ENCODE measurements at places on chromosomes 13 and 19.

DNA sequence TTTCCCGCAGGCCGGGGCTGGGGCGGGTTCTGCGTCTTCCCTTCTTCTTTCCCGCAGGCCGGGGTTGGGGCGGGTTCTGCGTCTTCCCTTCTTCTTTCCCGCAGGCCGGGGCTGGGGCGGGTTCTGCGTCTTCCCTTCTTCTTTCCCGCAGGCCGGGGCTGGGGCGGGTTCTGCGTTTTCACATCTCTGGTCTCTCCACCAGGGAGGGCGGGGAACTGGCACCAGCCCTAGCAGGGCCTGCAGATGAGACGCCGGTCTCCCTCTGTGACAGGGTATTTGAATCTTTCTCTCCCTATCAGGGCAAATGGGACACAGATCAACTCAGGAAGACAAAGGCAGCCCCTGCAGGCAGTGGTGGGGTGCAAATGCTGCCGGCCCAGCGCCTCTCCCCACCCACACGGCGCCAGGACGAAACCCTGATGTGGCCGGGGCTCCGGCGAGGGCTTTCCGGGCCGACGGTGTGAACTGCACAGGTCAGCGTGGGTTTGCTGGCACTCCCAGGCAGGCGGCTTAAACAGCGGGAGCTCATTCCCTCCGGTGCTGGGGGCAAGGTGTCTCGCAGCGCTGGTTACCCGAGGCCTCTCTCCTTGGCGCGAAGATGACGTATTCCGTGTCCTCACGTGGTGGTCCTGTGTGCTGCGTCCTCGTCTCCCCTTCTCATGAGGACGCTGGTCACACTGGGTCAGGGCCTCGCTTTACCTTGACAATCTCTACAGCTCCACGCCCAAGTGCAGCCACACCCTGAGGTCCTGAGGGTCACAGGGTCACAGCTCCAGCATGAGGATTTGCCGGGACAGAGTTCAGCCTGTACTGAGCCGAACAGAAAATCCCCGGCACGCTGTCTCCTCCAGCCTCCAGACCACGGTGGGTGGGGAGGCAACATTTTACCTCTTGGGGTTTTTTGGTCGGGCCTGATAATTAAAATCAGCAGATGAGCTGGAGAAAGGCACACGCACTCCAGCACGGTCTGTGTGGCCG lies 717 bp upstream of the C13orf46 start:
- no peak for DNase-seq

DNA sequence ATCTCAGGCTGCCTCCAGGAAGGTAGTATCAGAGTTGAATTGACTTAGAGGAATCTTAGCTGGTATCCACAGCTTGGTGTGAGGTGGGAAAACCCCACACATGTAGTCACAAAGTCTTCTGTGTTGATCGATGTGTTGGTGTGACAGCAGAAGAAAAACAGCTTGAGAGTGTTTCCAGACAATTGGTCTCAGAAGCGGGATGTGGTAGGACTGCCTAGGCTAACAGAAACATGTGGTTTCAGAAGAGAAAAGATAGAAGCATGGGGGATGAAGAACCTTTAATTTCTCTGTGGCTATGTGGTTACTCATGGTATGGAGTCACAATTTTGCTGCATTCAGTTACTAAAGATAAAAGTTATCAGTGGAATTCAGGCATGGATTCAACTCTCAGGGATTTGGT lies 134.7 kb upstream of the SLITRK5 start:
- DNase-seq, result no peak

DNA sequence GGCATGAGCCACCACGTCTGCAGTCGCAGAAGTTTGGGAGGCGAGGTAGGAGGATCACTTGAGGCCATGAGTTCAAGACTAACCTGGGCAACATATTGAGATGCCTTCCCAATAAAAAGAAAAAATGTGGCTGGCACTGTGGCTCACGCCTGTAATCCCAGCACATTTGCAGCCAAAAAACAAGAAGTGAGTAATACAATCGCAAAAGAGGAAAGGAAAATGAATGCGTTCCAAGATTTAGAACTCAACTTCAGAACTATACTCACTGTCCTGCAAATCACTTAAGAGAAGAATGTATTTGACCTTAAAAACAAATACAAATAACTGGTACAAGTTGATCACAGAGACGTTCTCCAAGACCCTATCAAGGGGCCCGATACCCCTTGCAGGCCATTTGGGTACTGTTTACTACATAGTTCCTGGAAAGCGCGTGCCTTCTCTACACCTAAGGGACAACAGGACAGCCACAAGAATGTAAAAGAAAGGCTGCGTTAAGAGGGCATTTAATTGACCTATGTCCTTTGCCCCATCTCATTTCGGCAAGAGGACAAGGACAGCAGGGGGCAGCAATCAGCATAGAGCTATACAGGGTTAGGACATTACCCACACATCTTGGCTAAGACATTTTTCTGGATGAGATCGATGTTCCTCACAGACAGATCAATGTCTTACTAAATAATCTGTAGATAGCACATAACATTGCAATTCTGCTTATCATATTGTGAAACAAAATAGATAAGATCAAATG lies 41.3 kb downstream of the FLT3 start:
- DNase-seq, result peak; percentile 69

- DNase-seq, result no peak
Observed at GRCh38 chr13:80894917-80895316, 554.0 kb upstream of the SPRY2 start.

DNA sequence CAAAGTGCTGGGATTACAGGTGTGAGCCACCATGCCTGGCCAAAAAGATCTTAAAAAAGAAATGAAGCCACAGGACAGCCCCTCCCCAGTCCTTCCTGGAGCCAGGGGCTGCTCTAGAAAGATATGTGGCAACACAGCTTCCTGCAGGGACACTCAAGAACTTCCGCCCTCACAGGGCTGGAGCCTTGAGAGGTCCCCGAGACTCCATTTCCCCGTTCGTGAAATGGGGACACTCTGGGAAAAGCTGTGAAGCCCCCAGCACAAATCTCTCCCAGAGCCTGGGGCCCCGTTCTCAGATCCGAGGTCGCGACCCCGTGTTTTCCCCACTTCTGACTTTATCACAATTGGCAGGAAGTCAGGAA lies 2.5 kb upstream of the GPX4 start:
- no peak for DNase-seq

DNA sequence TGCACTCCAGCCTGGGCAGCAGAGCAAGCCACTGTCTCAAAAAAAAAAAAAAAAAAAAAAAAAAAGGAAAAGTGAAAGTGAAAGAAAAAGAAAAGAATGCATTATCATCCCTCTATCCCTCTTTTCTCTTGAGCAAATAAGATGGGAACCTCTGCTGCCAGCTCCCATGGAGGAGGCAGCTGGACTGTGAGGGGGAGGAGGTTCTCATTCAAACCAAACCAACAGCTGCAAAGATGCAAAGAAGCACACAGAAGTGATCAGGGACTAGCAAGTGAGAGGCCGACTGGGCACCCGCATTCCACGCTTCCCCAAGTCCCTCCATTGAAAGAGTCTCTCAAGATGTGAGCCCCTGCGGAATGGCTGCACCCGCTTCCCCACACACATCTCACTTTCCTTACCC lies 63.5 kb downstream of the TSHZ3 start:
- no peak for DNase-seq

GRCh38 chr19:7879836-7880235 lies 5.6 kb upstream of the PRR36 start:
- no peak for DNase-seq

DNA sequence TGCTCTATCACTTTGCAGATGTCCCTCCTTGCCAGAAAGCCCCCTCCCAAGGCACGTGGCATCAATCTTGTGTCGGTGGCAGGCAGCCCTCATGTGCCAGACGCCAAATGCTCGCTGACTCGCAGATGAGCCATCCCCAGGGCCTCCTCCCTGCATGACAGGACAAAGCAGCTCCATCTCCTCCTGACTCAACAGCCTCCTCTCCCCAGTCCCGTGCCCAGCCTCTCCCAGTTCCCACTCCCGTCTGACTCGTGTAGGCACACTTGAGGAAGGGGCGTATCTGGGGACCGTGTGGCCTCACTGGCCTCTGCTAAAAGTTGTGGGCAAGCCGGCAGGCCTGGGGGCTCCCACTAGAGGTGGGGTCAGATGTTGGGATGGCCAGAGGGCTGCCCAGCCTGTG lies 133.6 kb downstream of the STK24 start:
- DNase-seq, result no peak

GRCh38 chr13:108439556-108439955 lies 170.0 kb downstream of the TNFSF13B start:
- no peak for DNase-seq

GRCh38 chr19:28014615-28015405 lies 1198.1 kb downstream of the UQCRFS1 start:
- no peak for DNase-seq

DNA sequence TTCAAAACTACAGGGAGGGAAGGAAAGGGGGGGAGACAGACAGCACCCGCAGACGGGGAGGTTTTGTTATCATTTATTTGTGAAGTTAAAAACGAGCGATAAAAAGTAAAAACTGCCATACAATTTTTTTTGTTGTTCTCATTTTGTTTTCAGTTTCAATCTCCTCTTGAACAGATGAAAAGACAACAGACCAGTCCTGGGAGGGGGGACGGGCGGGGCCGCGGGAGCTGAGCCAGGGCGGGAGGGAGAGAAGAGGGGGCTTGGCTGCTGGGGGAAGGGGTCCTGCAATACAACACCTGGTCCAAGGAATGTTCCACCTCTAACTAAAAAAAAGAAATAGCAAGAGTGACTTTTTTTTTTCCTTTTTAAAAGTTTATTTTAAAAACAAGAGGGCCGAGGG lies 11.3 kb downstream of the KHSRP start:
- no peak for DNase-seq

GRCh38 chr13:110942248-110942981 lies 27.5 kb upstream of the ANKRD10 start:
- no peak for DNase-seq

GRCh38 chr13:59601993-59602392 lies 561.7 kb downstream of the DIAPH3 start:
- peak; percentile 13 for DNase-seq

DNA sequence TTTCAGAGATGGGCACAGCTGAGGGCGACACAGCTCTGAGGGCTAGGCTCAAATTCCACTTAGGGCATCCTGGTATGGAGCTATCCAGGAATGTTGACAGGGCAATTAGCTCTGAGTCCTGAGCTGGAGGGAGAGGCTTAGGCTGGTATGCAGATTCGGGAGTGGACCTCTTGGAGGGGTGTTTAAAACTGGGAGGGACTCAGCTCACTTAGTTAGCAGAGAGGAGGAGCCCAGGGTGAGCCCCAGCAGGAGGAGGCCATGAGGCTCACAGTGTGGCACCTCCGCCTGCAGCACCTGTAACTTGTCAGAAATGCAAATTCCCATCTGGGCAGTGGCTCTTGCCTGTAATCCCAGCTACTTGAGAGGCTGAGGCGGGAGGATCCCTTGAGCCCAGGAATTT lies 10.2 kb upstream of the NOP53 start:
- DNase-seq, result no peak

DNA sequence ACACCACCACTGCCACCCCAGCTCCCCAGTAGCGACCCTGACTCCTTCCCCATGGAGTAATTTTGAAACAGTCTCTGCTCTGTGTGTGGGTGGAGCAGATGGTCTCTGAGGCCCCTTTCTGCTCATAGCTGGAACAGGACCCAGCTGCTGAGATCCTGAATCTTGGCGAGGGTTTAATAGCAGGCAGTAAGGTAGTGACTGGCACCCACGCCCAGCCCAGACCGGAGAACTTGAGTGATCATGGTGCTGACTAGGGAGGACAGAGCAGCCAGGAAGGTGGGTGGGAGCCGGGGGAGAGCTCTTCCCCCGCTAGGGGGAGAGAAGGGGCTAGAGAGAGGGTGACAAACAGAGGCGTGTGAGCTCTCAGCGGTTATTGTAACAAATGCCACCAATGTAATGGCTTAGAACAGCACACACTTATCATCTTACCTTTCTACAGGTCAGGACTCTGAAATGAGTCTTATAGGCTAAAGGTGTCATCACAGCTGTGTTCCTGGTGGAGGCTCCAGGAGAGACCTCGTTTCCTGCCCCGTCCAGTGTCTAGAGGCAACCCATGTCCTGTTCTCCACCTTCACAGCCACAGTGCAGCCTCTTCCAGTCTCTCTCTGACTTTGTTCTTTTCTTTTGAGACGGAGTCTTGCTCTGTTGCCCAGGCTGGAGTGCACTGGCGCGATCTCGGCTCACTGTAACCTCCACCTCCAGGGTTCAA lies 7.2 kb upstream of the ACER1 start:
- no peak for DNase-seq

- no peak for DNase-seq
Observed at GRCh38 chr19:5530701-5531100, 37.1 kb downstream of the TINCR start.

DNA sequence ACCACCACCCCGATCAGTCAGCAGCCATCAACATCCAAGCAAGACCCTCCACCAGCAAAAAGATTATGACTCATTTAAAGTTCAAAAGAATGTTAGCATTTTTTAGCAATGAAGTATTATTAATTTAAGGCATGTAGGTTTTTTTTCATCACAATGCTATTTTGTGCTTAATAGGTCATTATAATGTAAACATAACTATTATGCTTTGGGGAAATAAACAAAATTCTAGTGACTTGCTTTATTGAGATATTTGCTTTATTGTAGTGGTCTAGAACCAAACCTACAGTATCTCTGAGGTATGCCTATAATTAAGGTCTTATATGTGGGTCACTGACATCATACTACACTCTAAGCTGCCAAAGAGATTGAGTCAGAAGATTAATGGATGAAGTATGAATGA lies 20.0 kb downstream of the KLF12 start:
- DNase-seq, result no peak

GRCh38 chr13:58960888-58961287 lies 1202.8 kb downstream of the DIAPH3 start:
- no peak for DNase-seq

DNA sequence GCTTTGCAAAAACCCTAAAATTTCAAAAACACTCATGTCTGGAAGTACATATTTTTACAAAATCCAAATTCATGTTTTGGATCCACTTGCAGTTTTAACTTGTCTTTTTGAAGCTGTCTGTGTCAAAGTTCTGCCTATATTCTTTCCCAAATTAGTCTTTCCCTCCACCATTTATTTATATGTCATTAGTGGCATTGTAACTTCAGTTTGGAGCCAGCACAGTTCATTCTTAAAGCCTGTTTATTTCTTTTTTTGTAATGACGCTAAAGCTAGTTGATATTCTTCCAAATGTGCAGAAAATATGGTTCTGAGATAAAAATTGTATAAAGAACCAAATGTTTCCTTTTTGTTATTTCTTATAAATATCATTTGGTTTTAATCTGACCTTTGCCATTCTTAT lies 2039.3 kb downstream of the OLFM4 start:
- DNase-seq, result no peak

DNA sequence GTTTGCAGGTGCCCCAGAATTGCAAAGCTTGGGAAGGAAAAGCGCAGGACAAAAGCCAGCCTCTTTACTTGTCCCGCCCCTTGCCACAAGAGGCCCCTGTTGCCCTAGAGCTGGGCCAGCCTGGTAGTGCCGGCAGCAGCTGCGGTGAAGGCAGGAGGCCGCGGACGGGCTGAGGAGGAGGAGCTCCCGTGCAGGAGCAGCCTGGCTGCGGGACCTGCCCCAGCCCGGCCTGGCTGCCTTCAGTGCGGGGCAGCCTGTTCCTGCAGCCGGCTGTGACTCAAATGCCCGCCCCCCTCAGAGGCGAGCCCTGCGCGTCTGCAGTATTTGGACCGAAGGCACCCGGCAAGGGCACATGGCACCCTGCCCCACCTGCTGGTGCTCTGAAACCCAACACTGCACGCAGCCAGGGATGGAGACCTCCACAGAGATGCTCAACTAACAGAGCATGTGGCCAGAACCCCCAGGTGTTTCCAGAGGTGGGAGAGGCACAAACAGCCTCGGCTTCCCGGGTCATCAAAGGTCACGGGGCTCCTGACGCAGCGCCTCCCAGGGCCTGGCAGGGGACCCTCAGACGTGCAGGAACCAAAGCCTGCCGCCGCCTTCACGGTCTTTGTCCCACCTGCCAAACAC lies 29.7 kb downstream of the NAXD start:
- DNase-seq, result no peak

GRCh38 chr19:54147676-54148075 lies 10.1 kb downstream of the CNOT3 start:
- DNase-seq, result no peak

Measured in HAP-1 (cell line).